ENCODE measurements at places on chromosomes 5 and 9.

DNA sequence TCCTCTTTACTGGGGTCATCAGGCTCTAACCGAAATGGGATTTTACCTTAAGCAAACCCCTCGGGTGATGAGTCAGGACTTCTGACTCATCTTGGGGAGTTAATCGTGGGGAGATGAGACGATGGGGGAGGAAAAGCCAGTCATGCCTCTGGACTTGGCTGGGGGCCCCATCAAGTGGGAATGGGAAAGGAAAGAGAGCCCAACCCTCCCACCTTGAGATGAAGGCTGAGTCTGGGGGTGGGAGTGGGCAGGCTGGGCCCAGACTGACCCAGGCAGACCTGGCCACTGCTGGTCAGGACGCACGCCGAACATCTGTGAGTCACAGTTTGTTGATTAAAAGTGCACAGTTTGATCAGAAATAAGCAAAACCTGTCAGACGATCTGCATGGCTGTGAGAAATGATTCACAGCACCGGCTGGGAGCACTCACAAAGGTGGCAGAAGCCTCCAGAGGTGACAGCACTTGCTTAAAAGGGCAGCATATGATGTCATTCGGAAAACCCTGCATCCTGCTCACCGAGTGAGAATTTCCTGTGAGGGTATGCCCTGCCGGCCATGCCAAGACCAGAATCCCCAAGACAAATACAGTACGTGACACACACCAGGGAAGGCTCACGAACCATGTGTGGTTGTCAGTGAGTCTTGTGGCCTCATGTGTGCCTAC lies 50.0 kb upstream of the SLC25A51 start:
- peak; percentile 88 for DNase-seq

DNA sequence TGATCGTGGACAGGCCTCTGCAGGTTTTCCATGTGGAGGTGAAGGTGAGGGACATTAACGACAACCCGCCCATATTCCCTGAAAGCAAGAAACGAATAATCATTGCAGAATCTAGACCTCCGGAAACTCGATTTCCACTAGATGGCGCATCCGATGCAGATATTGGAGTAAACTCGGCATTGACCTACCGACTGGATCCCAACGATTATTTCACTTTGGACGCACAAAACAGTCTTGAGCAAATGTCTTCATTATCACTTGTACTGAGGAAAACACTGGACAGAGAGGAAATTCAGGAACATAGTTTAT lies 621 bp downstream of the PCDHA13 start:
- DNase-seq = peak; percentile 16

- DNase-seq = no peak
These were observed 20.0 kb upstream of the TEK start for GRCh38 chr9:27088981-27089380.

GRCh38 chr9:1604942-1605560 lies 410.1 kb upstream of the SMARCA2 start:
- DNase-seq = no peak
